ENCODE measurements at places on chromosomes 16 and 17.

DNA sequence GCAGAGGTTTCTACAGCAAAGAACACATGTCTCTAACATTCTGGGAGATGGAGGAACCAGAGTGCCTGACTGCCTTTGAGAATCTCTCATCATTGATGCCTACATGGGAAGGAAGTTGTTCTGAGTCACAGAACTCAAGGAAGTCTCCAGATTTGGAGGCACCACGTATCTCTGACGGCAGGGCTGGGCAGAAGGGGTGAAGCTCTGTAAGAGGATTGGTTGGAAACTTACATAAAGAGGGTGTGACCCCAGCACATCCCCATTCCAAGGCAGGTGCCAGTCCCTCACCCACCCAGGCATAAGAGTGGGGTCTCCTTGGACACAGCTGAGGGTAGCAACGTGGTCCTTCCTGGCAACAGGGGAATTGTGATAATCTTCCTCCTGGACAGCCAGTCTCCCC, 17.4 kb downstream of the TNFRSF13B start:
- no peak for DNase-seq

DNA sequence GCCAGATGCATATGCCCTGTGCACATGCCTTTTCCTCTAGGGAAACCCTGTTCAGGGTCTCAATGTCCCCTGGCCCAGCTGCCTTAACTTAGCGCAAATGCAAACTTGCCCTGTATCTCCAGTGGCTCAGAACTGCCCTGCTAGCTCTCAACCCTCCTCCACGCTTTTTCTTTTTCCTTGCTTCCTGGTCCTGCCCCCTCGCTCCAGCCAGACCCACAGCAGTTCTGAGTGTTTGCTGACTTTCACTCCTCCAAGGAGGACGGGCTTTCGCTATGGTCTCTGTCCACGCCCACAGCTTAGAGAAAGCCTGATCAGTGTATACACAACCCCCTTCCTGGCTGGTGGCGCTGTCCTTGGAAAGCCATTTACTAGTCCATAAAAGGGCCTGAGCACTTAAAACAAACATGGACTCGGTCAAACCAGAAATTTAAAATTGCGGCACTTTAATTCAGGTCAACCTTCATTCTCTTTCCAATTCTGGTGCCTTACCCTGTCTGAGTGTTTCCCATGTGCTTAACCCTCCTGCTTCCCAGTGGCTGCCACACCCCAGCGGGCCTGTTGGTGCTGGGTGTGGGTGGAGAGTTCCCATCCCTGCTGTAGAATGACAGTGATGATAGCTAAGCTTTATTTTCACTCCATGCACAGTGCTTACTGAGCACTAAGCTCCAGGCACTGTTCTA, 15.6 kb upstream of the TMEM98 start:
- DNase-seq: no peak

DNA sequence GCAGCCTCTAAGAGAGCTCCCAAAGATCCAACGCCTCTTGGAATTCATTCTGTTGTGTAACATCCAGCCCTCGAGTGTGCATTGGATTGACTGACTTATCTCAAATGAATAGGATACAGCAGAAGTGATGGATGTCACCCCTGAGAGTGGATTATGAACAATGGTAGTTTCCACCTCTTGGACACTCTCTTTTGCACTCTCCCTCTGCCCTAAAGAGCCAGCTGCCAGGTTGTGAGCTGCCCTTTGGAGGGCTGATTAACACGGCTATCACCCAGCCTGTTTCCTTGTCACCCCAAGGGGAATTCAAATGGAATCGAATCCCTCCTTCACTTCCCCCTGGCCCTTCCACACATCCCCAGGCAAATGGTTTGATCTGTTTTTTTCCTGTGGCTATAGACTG, 21.2 kb upstream of the HAPSTR1 start:
- DNase-seq: no peak

- no peak for DNase-seq
Observed at GRCh38 chr16:12881740-12882139, 19.7 kb upstream of the SHISA9 start.

DNA sequence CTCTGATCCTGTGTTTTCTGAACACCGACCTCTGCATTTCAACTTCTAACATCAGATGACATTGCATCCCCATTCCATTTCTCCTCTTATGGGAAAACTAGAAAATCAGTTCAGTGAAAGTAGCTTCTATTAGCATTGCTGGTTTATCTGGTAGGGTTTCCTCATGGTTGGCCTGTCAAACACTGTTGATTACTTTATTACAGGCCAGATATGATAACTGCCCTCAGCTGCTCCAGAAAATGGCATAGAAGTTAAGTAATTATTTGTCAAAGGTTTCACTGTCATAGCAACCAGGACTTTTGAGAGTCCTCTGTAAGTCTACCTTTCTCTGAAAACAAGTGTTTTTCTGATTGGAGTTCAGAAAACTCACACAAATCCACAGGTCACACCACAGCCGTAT, 3.0 kb downstream of the GFOD2 start:
- DNase-seq: no peak

DNA sequence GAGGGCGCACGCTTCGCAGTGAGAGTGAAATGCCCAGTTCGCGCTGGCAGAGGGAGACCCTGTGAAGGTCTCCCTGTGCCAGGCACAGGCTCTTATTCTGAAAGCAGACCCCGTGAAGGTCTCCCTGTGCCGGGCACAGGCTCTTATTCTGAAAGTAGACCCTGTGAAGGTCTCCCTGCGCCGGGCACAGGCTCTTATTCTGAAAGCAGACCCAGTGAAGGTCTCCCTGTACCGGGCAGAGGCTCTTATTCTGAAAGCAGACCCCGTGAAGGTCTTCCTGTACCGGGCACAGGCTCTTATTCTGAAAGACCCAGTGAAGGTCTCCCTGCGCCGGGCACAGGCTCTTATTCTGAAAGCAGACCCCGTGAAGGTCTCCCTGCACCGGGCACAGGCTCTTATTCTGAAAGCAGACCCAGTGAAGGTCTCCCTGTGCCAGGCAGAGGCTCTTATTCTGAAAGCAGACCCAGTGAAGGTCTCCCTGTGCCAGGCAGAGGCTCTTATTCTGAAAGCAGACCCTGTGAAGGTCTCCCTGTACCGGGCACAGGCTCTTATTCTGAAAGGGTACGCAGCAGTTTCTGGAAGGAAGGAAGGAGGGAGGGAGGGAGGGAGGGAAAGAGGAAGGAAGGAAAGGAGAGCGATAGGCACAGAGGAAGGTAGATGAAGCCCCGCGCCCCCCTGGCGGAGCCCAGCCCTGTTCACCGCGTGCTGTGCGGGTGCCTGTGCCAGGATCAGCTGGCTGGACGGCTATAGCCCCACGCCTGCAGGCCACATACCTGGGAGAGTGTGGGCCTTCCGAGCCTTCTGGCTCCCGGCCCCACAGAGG, 55.3 kb downstream of the WDR45B start:
- DNase-seq: no peak

DNA sequence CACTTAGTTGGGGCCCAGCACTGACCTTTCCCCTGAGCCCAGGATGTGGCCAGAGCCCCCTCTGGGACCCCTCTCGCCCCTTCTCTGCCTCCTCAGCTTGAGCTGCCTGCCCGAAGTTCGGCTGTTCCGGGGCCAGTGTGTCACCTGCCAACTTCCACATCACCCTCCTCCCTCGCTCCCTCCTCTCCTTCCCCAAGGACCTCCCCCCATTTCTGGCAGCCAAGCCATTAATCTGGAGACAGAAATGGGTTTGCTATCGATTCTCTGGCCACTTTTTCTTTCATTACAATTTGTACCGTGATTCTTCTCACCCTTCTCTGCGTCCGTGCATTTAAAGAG, 8.8 kb upstream of the ADAM11 start:
- DNase-seq: no peak

- no peak for DNase-seq
Observed at GRCh38 chr17:39325528-39326240, 75.7 kb downstream of the FBXL20 start.

DNA sequence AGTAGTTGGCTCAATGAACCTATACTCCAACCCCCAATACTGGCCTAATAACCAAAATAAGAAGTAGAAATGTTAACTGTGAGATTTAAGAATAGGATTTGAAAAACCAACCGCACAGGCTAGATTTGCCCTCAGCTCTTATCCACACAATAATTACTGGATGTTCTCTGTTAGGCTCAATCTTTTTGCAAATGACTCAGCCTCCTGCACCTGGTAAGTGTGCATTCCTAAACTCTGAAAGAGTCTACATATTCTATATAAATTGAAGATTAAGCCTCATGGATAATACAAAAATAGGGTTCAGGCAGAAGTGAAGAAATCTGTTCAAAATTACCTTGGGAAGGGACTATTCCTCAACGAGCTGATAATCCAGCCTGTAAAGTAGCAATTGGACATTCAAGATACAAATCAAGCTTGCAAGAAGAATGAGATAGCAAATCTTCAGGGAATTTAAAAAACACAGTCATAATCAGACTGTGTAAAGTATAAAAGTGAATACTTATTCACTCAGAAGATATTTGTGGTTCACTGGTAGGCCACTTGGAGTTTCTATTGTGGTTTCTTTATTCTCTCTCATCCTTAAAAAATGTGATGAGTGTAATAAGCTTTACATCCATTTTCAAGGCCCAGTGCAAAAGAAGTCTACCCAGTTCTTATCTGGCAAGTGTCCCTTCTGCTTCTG, 931.9 kb upstream of the SOX9 start:
- DNase-seq: no peak

DNA sequence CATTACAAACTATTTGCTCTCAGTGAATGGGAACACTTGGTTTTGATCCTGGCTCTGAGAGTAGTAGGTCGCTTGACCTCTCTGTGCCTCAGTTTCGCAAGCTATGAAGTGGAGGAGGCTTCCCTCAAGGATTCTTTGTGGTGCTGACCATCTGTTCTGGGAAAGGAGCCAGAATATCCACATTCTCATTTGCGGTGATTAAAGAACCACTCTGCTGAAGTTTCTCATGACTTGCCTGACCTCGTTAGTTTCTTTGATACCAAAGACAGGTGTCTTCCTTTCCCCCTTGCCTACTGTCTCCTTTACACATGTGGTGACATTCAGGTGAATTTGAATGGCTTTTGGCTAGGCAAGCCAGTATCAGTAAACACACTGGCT, 116.0 kb downstream of the SNX29 start:
- DNase-seq: no peak

DNA sequence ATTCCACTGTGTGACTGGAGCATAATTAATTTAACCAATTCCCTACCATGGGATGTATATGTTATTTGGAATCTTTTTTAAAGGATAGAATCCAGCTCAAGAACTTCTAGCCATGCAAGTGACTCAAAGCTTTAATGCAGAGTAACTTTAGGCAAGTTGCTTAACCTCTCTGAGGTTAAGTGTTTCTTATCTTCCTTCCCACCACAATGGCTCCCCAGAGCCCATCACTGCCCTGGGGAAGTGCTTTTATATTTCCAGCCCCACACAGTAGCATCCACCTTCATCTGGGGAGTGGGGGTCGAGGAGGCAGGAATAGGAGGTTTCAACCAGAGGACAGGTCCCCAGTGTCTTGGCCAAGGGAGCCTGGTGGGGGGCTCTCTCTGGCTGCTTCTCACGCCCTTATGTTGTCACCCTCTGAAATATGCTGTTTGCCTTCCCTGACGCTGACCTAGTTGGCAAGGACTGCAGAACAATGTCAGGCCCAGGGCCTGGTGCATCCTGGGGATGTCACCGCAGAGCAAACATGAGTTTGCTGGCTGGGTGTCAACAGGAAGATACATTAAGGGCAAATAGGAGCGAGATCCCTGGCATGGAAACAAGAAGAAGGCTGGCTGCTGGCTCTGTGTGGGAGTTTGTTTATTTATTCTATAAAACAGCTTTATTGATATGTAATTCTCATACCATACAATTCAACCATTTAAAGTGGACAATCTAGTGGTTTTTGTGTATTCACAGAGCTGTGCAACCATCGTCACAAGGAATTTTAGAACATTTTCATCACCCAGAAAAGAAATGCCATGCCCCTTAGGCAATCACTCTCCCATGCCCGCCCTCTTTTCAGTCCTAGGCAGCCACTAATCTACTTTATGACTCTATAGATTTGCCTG, 46.6 kb upstream of the WSB1 start:
- no peak for DNase-seq

DNA sequence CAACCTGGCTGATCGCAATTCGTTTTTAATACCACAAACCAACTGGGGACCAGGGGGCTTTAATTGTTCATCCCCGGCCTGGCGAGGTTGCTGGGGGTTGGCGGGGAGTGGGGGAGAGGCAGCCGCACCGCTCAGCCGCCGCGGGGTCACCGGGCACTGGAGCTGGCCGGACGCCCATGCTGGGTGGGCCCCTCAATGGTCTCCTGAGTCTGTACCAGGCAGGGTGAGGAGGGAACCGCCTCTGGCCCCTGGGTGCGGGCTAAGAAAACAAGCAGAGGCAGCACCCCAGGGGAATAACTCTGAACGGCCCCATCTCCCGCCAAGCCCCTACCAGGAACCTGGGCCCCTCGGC, 43.9 kb downstream of the ACTG1 start:
- DNase-seq: no peak

- DNase-seq: no peak
Observed at GRCh38 chr16:30562021-30562420, 3.8 kb upstream of the ZNF764 start.

DNA sequence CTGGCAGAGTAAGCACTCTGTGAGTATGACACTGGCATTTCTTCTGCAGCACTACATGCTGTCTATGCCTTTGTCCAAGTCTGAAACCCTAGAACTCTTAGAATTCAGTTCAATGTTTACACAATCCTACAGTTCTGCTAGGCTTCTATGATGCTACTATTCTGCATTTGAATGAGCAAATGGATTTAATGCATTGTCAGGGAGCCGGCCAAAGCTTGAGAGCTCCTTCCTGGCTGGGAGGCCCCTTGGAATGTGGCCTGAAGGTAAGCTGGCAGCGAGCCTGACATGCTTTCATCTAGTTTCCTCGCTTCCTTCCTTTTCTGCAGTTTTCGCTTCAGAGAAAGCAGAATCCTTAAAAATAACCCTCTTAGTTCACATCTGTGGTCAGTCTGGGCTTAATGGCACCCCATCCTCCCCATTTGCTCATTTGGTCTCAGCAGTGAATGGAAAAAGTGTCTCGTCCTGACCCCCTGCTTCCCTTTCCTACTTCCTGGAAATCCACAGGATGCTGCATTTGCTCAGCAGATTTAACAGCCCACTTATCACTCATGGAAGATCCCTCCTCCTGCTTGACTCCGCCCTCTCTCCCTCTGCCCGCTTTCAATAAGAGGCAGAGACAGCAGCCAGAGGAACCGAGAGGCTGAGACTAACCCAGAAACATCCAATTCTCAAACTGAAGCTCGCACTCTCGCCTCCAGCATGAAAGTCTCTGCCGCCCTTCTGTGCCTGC, at the start of gene CCL2:
Gene CCL2 (plus strand): TSS at position 635 of the 730 bp plus-strand sequence. CDS start 65 bp downstream, at position 700.
- no peak for DNase-seq

- no peak for DNase-seq
Observed at GRCh38 chr17:63153488-63153887, 187.5 kb downstream of the TANC2 start.

- DNase-seq: no peak
Observed at GRCh38 chr17:44564429-44564828, 7.1 kb downstream of the FZD2 start.

GRCh38 chr17:4205917-4206316, 57.9 kb downstream of the ANKFY1 start:
- DNase-seq: no peak
